ENCODE measurements at places on chromosomes 7 and 10.

- DNase-seq = peak; percentile 38
These were observed 1424.6 kb upstream of the LRRTM3 start for GRCh38 chr10:65501259-65501658.

GRCh38 chr7:131623154-131623553 lies 66.7 kb upstream of the PODXL start:
- DNase-seq = no peak

GRCh38 chr10:87915406-87915805 lies 52.0 kb downstream of the PTEN start:
- DNase-seq = no peak

- DNase-seq = peak; percentile 75
These were observed 707 bp upstream of the GHITM start for GRCh38 chr10:84138478-84139125.

- no peak for DNase-seq
These were observed 26.3 kb downstream of the DNMBP start for GRCh38 chr10:99983280-99983988.

- DNase-seq = no peak
These were observed 139.4 kb downstream of the CCDC71L start for GRCh38 chr7:106521541-106521940.

All from CD4-positive, alpha-beta T cell treated with Interleukin-1 beta for 1 hour (primary cell).